ENCODE measurements at places on chromosomes 13 and 19.
A peak's percentile ranks its signal among the peaks of the same experiment; 100 is the strongest.

DNA sequence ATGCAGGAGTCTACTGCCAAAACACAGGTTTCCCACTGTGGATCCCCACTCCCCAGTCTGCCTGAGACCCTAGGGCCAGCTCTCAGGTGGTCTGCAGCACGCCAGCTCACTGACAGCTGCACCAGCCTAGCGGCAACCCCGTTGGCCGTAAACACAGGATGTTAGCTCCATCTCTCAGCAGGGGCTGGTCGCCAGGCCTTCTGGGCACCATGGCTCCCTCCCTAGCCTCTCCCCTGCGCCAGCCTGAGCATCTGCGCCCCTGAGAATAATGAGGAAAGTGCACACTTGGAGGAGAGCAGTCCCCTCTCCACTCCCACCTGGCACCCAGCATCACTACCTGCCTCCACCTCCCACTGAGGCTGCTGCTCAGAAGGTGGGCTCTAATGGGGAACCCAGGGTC is 20.8 kb upstream of the EPHX3 start:
- DNase-seq = no peak

DNA sequence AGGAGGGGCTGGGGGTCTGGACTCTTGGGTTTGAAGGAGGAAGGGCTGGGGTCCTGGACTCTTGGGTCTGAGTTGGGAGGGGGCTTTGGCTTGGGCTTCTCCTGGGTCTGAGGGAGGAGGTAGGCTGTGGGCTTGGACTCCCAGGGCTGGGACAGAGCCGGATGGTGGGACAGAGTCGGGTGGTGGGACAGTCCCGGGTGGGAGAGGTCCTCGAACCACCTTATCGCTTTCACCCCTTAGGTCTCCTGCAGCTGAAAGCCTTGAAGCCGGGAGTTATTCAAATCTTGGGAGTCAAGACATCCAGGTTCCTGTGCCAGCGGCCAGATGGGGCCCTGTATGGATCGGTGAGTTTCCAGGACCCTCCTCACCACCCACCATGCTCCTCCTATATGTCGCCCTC is 1.4 kb downstream of the FGF21 start:
- DNase-seq = no peak

DNA sequence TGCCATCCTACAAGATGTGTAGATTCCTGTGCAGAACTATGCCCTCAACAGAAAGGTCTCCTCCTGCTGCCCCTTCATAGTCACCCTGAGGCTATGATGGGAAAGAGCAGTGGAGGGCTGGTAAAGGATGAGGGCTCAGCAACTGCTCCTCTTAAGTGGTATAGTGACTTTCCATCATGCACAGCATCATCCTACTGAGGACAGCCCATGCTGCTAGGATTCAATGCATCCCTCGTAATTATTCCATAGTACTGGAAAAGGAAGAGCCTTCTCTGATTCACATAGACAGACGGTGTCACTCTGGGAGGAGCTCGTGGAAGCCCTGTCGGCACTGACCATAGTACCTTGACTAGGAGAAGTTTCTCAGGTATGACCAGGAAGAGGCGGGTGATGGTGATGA is 47.6 kb upstream of the IRS2 start:
- DNase-seq = no peak

DNA sequence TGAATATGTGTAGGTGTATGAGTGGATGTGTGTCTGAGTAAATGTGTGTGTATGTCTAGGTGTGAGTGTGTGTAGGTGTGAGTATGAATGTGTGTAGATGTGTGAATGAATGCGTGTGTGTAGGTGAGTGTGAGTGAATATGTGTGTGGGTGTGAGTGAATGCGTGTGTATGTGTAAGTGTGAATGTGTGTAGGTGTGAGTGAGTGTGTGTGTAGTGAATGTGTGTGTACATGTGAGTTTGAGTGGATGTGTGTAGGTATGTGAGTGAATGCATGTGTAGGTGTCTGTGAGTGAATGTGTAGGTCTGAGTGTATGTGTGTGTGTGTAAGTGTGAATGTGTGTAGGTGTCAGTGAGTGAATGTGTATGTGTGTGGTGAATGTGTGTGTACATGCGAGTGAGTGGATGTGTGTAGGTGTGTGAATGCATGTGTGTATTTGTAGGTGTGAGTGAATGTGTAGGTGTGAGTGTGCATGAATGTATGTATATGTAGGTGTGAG is 201.0 kb upstream of the ZNF536 start:
- DNase-seq = no peak

DNA sequence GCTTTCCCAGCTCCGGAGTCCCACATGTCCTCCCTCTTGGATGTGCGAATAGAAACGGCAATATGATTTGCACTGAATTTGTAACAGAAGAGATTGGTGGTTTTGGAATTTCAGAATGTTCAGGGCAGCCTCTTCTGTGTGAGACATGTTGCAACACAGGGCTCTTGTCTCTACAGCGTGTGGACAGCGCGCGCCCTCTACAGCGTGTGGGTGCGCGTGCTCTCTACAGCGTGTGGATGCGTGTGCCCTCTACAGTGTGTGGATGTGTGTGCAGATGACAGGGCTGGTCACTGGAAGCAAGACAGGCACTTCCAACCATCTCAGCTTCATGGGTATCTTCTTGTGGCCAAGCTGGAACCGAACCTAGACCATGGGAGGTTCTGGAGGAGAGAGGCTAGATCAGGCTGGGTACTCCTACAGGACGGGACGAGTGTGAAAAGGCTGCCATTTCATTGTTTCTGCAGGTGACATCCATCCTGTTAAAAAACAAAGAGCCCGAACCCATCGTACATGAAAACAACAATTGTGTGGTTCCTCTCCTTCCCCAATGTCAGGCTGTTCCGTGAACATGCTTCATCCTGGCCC is 78.4 kb downstream of the TEX29 start:
- DNase-seq = no peak

GRCh38 chr19:3849092-3849491 is 19.7 kb downstream of the ZFR2 start:
- DNase-seq = peak; percentile 74

Data from hematopoietic multipotent progenitor cell (in vitro differentiated cells).